CD4-positive, alpha-beta memory T cell (primary cell): ENCODE measurements at places on chromosomes 5 and 9.

GRCh38 chr5:126446498-126447224 is 23.5 kb downstream of the GRAMD2B start:
- DNase-seq: peak; percentile 21

GRCh38 chr9:12882430-12882829 is 107.6 kb downstream of the LURAP1L start:
- DNase-seq: no peak

DNA sequence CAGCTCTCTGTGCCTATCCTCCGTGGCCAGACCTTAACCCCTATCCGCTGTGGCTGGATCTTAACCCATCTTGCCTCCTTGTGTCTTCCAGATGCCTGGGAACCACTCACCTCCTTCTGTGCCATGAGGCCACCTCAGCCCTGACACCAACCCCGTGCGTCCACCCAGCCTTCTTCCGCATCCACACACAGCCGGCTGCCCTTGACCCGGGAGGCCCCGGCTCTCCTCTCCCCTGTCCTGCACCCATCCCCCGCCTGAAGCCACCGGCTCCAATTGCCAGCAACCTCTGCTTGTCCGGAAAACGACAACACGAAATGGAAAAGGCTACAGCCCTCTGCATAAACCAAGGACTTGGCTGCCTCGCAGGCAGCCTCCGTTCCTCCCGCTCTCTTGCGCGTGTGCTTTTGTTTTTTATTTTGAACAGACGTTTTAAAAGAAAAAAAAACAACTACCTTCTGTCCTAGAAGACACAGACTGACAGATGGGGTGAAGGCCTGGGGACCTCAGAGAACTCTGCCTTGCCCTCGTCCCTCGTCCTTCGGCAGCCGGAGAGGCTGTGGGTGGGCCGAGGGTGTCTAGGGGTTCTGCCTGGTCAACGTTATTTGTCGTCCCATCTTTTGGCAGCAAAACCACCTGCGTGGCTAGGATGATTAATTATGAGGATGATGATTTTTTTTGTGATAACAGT is 32.5 kb upstream of the HMCN2 start:
- DNase-seq: no peak

DNA sequence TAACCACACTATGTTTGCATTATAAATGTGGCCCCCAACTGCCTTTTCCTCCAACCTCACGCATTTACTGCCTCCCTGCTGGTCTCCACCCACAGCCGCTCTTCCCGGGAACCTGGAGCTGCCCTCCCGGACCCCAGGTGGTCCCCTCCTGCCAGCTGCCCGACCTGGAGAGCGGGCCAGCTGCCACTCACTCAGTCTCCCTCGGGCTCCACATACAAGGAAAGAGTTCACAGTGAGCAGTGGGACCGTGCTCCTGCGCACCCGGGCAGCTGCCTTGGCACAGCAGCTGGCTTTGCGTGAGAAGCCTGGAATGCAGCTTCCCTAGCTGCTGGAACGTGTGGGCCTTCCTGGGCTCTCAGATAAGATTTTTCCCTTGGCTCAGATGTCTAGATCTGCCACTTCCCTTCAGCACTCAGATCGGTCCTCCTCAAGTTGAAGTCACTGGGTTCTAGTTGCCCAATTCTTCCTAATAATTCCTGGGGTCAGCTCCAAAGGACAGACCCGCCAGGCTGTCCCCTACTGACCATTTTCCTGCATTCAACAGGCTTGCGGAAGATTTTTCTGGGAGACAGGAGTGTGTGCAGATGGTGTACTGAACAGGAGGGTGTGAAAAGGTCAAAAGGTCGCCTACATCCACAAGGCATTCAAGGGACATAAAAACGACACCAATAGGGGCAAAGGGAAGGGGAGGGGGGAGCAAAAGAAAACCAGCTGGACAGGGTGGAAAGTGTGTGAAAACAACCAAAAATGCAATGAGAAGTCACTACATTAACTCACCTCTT is 69.1 kb downstream of the MYO10 start:
- DNase-seq: no peak

DNA sequence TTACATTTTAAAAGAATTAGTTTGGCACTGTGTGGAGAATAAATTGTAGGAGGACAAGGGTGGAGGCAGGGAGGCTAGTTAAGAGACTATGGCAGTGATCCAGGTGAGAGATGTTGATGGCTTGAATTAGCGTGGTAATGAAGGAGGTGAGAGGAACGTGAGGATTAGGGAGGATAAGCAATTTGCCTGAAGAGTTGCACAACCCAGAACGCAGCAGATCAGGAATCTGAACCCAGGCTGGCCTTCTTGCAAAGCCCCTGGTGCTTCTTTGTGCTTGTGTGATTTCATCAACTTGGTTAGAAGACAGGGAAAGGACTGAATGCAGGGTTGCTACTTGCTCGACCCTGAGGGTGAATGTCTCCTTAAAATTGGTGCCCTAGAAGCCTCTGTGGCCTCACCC is 6.9 kb upstream of the SCAMP1 start:
- no peak for DNase-seq

DNA sequence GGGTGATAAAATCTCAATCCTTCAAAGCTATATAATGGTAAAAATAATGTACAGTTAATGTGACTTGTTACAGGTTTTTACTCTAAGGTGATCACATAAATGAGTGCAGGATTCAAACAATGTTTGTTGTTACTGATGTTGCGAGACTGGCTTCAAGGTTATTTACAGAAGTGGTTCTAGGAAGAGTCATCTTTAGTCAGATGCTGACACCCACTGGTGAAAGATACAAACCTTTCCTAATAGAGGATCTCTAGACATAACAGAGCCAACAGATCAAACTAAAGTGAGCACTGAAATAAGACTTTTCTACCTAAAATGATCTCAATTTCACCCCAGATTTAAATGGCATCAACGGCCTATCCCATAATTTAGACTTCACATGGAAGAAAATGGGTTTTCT is 20.2 kb downstream of the ARSB start:
- no peak for DNase-seq

GRCh38 chr5:62286834-62287233 is 19.2 kb upstream of the KIF2A start:
- no peak for DNase-seq

GRCh38 chr5:55988979-55989638 is 5.7 kb downstream of the IL6ST start:
- DNase-seq: no peak

DNA sequence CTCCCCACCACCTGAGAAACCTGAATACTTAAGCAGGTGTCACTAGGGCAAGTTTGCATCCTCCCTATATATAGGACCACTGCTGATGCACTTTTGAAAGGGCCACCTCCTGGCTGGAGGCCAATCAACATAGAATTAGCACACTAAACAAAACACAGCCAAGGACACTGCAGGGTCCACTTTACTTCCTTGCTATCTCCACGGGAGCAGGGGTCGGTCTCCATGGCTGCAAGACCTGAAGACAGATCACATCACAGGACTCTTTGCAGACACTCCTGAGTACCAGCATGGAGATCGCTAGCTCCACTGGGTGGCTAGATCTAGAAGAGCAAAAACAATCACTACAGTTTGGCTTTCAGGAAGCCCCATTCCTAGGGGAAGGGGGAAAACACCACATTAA is 72.3 kb downstream of the C9orf153 start:
- DNase-seq: no peak

GRCh38 chr5:147559749-147560148 is 49.9 kb upstream of the DPYSL3 start:
- DNase-seq: no peak

- no peak for DNase-seq
These were observed 36.4 kb downstream of the ADAMTS12 start for GRCh38 chr5:33855396-33855795.

- no peak for DNase-seq
These were observed 18.6 kb upstream of the AGXT2 start for GRCh38 chr5:35066260-35066795.

- DNase-seq: no peak
These were observed 23.8 kb downstream of the IFNA5 start for GRCh38 chr9:21281275-21281674.

- DNase-seq: peak; percentile 14
These were observed 28.1 kb downstream of the ARHGAP26 start for GRCh38 chr5:142798099-142798770.

GRCh38 chr5:31033295-31033694 is 160.2 kb upstream of the CDH6 start:
- DNase-seq: no peak

- DNase-seq: no peak
These were observed 231.6 kb upstream of the TAS2R1 start for GRCh38 chr5:9861666-9862256.

- no peak for DNase-seq
These were observed 60.5 kb upstream of the GAS1 start for GRCh38 chr9:87007711-87008366.

DNA sequence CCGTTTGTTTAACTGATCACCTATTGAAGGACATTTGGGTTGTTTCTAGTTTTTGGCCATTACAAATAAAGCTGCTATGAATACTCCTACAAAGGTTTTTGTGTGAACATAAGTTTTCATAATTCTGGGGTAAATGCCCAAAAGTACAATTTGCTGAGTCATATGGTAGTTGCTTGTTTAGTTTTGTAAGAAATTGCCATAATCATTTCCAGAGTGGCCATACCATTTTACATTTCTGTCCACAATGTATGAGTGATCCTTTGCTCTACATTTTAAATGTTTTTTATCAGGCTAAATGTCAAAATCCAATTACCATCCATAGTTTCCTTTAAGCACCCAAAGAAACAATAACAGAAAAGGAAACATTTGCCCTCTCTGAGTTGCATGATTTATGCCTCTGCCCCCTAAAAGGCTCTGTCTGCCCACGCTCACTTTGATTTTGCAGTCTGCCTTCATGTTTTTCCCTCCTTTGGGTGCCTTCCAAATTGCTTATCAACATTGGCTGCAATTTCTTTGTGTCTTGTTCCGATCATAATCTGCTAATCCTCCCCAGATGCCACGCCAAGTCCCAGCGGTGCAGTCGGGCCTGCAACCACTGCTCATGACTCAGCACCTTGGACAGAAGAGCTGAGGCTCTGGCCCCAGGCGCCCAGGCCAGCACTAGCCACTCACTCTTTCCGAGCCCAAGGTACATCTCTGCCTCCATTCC is 339.2 kb downstream of the PIK3R1 start:
- DNase-seq: no peak

DNA sequence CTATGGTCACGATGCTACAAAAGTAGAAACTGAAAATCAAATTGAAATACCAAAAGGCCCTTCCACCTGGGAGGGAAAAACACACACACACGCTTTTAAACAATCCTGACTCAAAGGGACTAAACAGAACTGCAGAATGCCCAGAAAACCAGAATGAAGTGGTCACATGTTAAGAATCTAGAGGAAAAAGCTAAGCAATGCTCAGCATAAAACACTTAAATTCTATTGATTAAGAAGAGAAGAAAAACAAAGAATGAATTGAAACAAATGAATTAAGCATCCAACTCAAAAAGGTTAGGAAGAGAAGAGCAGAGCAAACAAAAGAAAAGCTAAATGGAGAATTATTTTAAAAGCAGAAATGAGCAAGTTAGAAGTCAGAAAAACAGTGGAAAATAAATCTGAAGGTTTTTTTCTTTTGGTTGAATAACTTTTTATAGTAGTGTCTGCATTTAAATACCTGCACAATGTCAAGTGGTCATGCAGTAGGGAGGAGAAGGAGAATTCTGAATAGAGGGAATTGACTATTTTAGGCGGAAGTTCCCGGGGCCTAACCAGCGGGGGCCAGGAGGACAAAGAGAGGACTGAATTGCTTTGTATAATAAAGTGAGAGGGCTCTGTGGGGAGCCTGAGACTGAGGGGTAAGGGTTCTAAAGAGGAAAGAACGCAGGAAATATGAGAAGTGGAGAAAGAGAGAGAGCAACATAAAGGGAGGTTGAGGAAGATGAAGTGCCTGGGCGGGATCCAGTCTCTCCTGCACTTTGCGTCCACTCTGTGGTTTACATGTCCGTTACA is 146.8 kb downstream of the ATPSCKMT start:
- DNase-seq: no peak

DNA sequence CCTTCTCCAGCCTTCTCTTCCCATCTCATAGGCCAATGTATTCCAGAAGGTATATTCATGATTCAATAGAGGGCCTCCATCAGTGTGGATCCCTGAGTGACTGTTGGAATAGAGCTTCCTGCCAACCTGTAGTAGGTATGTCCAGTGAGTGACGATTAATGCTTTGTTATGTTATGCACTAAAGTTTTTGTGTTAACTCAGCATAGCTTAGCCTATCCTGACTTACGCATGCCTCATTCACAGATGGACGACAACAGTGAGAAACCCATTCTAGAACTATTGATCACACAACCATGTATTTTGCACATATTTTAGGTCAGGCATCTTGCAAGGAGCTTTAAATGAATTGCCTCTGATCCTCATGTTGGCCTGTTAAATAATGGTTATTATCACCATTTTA is 225.5 kb upstream of the TRIM32 start:
- no peak for DNase-seq

DNA sequence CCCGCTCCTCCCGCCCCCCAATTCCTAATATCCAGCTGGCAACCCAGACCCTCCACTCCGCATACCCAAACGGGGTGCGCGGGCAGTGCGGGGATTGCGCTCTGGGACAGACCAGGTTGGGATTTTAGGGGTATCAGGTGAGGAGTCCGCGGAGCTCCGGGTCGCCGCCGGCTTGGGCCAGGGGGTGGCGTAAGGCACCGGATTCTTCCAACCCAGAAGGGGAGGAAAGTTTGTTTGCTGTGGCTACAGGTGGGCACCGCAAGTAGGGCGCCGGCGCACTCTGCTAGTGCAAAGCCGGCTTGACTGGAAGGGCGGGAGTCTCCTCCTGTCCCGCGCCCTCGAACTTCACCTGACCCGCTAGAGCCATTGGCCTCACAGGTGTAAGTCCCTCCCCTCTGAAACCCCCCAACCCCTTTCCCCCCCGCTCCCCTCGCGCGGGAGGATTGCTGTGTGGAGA is 709 bp downstream of the IQGAP2 start:
- peak; percentile 81 for DNase-seq

GRCh38 chr5:13331585-13331984 is 612.9 kb downstream of the DNAH5 start:
- DNase-seq: no peak

GRCh38 chr5:171316258-171317121 is 7.4 kb downstream of the TLX3 start:
- no peak for DNase-seq

- DNase-seq: no peak
These were observed 78.7 kb downstream of the SLC25A46 start for GRCh38 chr5:110817459-110817858.
